GOT3 (cell line): ENCODE measurements at places on chromosomes 3 and 15.

DNA sequence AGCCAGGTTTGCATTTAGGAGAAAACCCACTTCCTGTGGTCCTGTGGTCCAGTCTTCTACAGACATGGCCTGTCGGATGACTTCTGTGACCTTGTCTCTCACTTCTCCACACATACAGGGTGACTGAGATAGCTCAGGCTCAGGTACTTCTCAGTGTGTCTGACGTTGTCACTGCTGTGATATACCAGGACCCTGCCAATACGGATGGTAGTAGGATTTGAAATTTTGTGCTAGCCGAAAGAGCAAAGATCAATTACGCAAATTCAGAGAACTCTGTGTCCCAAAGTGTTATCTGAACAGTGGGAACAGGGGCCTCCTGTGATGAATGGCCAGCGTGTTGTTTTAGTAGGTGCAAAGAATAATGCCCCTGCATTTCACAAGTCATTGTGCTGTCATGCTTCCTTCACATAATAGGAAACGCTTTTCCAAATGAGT, 128.9 kb downstream of the MCTP2 start:
- no peak for DNase-seq

GRCh38 chr3:119831022-119831421, 49.1 kb downstream of the NR1I2 start:
- no peak for DNase-seq

- no peak for DNase-seq
These were observed 457.4 kb upstream of the PROK2 start for GRCh38 chr3:72242326-72242725.

GRCh38 chr3:88641033-88641604, 466.3 kb upstream of the EPHA3 start:
- no peak for DNase-seq

DNA sequence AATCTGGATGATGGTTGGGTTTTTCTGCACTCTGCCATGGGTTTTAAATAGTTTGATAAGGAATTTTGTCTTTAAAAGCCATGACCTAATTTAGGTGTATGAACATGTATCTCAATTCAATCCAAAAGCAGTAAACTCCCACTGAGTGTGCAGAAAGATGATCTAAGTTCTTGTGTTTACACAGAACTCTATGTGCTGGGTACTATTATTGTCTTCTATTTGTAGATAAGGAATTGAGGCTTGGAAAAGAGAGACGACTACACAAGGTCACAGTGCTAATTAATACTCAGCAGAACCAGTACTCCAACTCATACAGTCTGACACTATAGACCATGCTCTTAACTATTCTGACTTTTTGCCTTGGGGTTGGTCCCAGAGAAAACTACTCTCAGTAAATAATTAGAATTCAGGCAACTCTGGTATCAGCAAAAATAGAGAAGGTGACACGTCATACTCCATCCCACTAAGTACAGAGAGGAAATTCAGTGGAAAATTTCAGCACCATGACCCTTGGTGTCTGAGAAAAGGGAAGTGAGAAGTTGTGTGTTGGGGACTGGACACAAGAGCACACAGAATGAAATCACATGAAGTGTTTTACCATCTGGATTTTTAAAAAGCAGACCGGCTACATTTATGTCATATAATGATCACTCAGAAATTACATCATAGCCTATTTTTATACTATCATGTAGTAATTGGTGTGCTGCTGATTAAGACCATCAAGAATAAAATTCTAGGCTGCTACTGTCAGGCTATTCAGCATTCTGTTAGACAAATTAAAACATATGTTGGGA, 18.3 kb upstream of the MYH15 start:
- no peak for DNase-seq

- no peak for DNase-seq
These were observed 28.6 kb upstream of the ZSCAN2 start for GRCh38 chr15:84572231-84572630.

DNA sequence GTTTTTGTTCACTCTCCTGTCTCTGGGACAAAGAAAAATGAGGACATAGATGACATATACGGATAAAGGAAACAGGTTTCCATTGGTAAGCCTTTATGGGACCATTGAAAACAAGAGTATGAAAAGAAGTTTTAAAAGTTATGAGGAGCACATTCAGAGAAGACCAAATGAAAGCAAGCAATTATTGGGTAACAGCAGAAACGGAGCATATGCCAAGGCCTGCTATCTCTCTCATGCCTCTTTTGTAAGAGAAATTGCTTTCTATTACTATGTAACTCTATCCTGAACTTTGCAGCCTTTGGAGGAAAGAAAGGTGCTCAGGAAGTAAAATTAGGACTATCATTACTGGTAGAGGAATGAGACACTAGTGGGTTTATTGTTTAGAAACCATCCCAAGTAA, 14.9 kb upstream of the DPH6 start:
- DNase-seq = no peak

- no peak for DNase-seq
These were observed 1.9 kb downstream of the TNIK start for GRCh38 chr3:171458071-171458863.

DNA sequence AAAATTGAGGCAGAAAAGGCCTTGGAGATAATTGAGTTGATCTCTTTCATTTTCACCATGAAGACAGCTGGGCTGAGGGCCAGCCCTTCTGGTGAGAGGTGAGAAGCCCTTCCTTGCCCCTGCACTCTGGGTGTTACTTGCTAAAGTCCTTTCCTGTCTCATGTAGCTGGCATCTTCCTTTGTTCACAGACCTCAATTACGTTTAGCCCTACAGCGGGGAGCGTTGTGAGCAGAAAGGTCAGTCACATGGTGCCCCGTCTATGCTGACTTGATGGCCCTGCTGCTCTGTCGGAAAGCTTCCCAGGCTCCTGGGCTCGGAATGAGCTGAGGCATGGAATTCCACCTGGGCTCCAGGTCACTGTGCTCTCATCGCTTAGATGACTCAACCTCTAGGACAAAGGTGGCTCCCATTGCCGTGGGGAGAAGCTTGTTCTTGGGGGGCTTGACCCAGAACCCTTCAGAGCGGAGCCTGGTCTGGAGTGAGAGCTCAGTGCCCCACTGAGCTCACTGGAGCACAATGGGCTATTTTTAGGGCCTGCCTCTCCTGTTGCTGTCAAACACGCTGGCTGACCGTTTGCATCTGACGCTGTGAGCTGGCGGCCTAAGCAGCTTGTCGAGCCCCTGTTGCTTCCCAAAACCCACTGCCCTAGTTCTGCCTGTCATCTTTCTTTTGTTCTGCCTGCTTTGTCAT, 47.0 kb downstream of the RPLP1 start:
- no peak for DNase-seq

GRCh38 chr3:194957743-194958240, 272.1 kb downstream of the FAM43A start:
- no peak for DNase-seq

- no peak for DNase-seq
These were observed 128.4 kb upstream of the IGF1R start for GRCh38 chr15:98519767-98520550.

DNA sequence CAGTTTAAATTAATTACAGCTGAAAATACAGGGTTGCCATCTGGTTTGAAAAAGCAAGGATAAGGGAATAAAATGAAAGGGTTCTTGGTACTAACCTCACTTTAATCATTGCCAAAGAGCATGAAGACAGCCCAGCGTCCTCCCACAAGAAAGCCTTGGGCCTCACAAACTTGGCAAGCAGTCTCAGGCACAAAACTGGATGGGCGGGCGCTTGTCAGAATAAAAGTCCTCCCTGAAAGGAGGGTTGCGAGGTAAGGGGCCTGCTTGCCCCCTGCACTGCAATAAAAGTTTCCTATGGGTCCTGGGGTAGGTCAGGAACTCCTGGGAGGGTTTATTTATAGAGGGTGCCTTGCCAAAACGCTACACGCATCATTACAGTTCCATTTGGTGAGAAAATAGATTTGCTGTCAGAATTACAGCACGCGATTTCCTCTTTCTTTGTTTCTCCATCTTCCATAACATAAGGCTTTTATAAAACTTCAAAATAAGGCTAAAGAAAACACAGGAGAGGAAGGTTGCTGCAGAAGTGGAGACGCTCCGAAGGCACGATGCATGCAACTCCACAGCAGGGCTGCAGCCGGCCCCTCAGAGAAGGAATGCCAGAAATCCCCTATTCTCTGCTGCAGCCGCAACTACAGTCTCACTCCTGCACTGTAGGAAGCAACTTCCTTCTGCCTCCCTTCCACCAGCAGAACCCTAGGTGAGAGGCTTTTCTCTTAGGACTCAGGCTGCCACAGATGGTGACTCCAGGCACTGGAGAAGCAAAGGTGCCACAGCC, 61.3 kb downstream of the VGLL4 start:
- DNase-seq = no peak

GRCh38 chr3:196121066-196121465, 39.2 kb upstream of the TFRC start:
- DNase-seq = no peak

GRCh38 chr15:34582461-34583371, 735 bp downstream of the GOLGA8B start:
- DNase-seq = no peak

- no peak for DNase-seq
These were observed 757 bp downstream of the VWA5B2 start for GRCh38 chr3:184230081-184230602.

- no peak for DNase-seq
These were observed 90.7 kb downstream of the KLHL25 start for GRCh38 chr15:85704066-85704465.

DNA sequence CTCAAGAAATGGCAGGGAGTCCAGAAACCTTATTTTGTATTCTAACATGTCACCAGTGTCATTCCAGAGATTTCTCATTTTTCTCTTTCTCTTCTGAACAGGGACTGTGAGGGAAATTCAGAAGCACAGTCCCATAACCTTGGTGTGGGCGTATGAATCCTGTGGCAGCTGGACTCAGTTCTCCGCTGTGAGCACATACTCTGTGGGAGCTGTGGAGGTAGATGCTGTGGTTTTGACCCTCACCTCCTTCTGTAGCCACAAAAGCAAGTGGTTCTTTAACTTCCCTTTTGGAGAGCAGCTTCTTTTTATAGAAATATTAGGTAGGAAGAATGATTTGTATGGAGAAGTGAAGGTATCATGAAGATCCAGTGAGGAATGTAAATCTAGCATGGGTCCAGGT, 13.4 kb downstream of the TMEM207 start:
- no peak for DNase-seq

- DNase-seq = no peak
These were observed 176.0 kb upstream of the CRBN start for GRCh38 chr3:3355442-3355841.
